Right renal cortex interstitium (tissue), 3 donors: ENCODE measurements at places on chromosomes 6 and 20.
A peak's percentile ranks its signal among the peaks of the same experiment; 100 is the strongest.

GRCh38 chr20:48841875-48842529 is 14.2 kb upstream of the PREX1 start:
- DNase-seq = no peak

- no peak for DNase-seq
These were observed 635.8 kb downstream of the COL12A1 start for GRCh38 chr6:74570044-74570443.

DNA sequence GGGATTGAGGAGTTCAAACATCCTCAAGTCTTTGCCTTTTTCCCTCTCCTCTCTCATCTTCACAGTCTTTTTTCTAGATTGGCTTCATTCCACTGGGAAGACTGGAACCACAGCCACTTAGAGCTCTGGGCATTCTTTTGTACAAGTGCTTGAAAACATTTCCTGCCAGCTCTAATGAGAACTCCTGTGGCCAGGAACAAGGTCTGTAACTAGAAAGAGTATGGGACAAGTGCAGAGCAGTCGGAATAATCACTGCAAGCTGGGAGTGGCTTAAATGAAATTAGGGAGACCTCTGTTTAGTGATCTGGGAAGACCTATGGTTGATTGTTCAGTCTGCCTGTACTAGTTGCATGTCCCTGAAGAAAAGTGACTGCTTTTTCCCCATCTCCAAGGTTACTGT is 41.0 kb upstream of the SMIM8 start:
- DNase-seq = no peak

DNA sequence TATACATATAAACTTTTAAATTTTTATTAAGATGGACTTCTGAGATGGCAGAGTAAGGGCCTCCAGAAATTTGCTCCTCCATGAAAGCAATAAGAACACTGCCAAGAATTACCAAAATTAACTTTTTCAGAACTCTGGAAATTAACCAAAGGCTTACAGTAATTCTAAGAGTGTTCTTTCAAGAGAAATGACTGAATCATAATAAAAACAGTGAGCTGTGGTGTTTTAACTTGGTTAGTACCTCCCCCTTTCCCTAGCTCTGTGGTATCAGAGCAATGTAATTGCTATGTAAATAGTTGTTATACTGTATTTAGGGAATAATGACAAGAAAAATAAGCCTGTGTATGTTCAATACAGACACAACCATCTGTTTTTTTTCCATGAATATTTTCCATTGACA is 19.0 kb downstream of the HECA start:
- no peak for DNase-seq

DNA sequence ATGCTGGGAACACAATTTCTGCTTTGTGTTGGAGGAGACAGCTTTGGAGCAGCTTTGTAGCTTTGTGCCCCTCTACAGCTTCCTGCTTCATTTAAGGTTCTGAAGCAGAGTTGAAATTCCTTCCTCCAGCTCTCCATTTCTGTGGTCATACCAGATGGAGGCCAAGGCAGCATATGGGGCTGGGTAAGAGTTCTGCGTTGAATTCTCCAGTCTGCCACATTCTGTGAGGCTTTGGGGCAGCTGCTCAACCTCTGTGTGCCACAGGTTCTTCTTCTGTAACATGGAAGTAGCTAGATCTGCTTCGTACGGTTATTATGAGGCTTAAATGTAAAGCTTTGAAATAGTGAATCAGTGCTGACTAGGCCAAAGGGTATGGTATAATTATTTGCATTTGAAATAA is 2.9 kb upstream of the TRIM26 start:
- DNase-seq = no peak

GRCh38 chr20:29079769-29080690 is 2177.4 kb upstream of the DEFB115 start:
- peak; percentile 36 for DNase-seq

- no peak for DNase-seq
These were observed 39.5 kb upstream of the ADGRF5 start for GRCh38 chr6:46961232-46961631.
